Ovary (tissue), 10 donors: ENCODE measurements at places on chromosomes 11 and 22. TPM values are rescaled to one million over a fixed set of nuclear protein-coding genes. Genes with fewer than 3 reads are reported as not detected.

MMP11 gene
- 1.4 TPM for total RNA-seq

DNA sequence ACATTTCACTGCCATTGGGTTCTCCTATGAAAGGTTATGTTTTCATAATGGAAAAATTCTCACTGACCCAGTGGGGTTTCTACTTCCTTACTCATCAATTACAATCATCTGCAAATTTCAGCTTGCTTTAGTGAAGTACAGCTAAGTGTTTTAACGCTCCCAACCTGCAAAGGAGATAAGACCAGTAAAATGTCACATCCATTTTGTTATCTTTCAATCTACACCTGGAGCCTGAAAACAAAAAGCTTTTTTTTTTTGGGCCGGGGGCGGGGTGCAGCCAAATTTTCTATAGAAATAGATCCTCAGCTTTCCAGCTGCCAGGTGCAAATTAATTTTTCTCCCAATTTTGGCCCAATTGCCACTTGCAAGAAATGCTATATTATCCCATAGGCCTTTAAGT, 40.6 kb downstream of the CADM1 start:
- H3K36me3 ChIP-seq, result no peaks in the 10 kb centered on the region
- DNase-seq, result no peak
- no peak overlapping the region for H3K27ac ChIP-seq
- H3K27me3 ChIP-seq, result no peaks in the 10 kb centered on the region
- no peak overlapping the region for H3K4me3 ChIP-seq
- H3K4me1 ChIP-seq, result no peaks in the 10 kb centered on the region

DNA sequence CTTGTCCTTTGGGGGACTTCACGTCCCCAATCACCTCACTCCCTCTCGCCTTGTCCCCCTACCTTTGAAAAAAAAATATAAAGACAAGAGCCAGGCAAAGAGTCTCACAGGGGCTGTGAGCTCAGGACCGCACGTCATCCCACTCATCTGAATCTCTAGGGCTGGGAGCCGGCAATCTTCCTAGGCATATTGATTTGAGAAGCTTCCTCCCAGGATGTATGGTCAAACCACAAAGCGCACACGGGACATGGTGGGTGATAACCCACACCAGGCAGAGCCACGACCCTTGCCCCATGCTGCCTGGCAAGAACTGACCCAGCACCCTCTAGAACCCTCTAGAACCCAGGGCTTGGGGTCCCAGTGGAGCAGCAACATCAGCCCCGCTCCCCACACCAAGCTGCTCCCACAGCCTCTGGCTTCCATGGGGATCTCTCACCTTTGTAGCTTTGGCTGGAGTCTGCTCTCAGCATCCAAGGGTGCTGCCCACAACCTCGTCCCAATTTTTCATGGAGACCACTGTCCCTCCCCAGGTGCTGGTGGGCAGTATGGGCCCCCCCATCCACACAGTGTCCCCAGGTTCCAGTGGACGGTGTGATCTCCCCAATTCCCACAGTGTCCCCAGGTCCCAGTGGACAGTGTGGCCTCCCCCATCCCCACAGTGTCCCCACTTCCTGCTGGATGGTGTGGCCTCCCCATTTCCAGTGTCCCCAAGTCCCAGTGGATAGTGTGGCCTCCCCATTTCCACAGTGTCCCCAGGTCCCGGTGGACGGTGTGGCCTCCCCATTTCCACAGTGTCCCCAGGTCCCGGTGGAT, 85.2 kb upstream of the FGF3 start:
- H3K27me3 ChIP-seq, result no peaks in the 10 kb centered on the region
- no peaks in the 10 kb centered on the region for H3K4me1 ChIP-seq
- H3K36me3 ChIP-seq, result no peaks in the 10 kb centered on the region
- DNase-seq, result no peak

- no peaks in the 10 kb centered on the region for H3K27me3 ChIP-seq
- H3K27ac ChIP-seq, result no peak overlapping the region
- no peaks in the 10 kb centered on the region for H3K36me3 ChIP-seq
- no peak for DNase-seq
- no peak overlapping the region for H3K4me3 ChIP-seq
Observed at GRCh38 chr11:119706029-119706428, 23.0 kb downstream of the NECTIN1 start.

GRCh38 chr11:121467965-121468364, 15.2 kb upstream of the SORL1-AS1 start:
- H3K27me3 ChIP-seq, result no peaks in the 10 kb centered on the region
- H3K4me3 ChIP-seq, result no peak overlapping the region
- H3K4me1 ChIP-seq, result peaks cover 10% of the 10 kb centered on the region
- no peak for DNase-seq
- H3K27ac ChIP-seq, result no peak overlapping the region

DNA sequence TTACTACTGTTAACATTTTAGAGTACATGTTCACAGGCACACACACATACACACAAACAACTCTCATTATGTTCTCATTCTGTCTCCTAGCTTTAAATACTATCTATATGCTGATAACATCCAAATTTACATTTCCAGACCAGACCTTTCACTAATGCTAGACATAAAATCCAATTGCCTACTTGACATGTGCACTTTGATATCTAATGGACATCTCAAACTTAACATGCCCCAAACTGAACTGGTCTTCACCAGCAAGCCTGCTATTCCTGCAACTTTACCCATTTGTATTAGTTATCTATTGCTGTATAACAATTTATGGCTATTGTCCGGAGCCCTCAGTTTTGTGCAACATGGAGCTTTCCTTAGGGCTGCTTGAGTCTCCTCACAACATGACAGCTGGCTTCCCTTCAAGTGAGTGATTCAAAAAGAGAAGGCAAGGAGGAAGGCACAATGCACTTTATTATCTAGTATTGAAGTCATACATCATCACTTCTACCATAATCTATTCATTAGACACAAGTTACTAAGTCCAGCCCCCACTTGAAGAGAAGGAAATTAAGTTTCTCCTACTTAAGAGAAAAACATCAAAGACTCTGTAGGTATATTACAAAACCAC, 3.0 kb downstream of the SLC36A4 start:
- no peaks in the 10 kb centered on the region for H3K36me3 ChIP-seq
- H3K4me3 ChIP-seq, result no peak overlapping the region
- H3K4me1 ChIP-seq, result no peaks in the 10 kb centered on the region
- H3K27ac ChIP-seq, result no peak overlapping the region
- no peaks in the 10 kb centered on the region for H3K27me3 ChIP-seq
- DNase-seq, result no peak

DNA sequence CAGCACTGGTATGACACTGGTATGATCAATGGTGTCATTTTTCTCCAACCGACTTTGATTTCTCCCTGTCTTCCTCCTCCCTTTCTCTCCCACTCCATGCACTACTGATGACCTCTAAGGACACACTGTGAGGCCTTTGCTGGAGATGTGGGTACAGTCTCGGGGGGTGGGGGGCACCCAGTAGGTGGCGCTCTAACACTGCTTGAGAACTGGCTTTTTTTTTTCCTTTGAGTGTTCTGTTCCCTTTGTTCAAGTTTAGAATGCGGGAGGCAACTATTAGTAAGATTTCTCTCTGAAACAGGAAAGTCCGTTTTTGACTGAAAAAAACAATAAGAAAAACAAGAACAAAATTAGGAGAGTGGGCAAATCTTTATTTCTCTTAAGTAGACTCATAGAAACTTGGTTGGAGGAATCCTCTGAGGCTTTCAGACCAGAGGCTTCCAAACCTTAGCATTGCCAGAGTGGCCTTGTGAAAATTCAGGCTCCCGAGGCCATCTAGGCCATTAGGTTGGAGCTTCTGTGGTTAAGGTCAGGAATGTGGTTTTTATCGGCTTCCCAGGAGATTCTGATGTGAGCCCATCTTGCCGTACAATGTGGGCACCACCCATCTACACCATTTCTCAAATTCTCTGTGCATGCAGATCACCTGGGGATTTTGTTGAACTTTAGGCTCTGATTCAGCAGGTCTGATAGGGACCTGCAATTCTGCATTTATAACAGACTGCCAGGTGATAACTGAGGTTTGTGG, 43.2 kb downstream of the PANX1 start:
- peaks cover 2% of the 10 kb centered on the region for H3K4me1 ChIP-seq
- no peak for DNase-seq
- H3K36me3 ChIP-seq, result no peaks in the 10 kb centered on the region
- no peaks in the 10 kb centered on the region for H3K27me3 ChIP-seq
- no peak overlapping the region for H3K27ac ChIP-seq

DNA sequence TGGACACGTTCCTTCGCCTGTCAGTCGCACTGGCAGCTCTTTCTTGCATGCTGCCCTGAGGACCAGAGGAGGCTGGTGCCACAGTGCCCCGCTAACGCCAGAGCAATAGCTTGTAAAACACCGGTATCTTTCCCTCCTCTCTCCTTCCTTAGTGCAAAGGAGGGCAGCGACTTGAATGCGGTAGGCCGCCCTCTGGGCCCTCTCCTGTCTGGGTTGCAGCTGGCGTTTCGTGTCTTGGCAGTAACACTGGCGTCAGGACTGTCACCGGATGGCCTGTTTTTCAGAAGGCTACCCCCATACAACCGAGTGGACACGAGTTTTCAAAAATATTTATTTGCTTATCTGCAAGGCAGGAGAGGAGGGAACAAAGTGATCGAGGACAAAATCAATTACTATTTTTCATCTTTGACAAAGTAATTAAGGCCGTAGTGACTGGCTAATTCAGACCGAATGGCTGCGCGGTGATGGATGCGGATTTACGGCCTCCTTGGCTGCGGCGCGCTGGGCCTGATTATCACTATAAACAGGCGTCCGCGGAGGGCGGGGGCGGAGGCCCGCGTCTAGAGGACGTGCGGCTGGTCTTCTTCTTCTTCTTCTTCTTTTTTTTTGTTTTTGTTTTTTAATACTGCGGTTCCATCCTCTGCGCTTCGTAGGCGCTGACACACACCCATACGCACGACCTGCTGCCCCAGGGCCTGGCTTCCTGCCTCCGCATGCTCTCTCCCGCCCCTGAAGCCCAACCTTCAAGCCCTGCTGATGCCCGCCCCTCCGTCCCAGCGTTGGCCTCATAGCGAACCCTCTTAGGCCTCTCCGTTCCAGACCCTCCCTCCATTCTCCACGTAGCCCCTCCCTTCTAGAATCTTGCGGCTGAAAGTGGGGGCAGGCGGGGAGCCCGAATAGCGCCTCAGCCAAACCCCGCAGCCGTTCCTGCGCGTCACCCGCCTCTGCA, 2.9 kb upstream of the SLC6A5 start:
- H3K27me3 ChIP-seq, result no peaks in the 10 kb centered on the region
- H3K4me3 ChIP-seq, result no peak overlapping the region
- no peak for DNase-seq

RAPSN gene
- not detected for total RNA-seq

DNA sequence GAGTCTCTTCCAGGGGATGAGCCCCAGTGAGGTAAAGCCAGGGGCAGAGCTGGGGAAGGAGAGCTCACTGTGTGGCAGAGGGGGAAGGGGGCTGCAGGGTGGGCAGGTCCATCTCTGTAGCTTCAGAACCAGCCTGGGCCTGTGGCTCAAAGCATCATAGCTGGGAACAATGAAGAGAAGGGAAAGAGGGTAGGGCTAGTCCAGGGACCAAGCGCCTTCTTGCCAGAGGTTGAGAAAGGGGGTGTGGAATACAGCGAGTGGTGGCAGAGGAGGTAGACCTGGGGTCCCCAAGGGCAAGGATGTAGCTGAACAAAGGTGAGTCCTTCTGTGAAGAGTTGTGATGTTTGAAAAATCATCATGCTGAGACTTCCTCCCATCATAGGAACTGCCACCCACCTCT, 1.2 kb upstream of the PLA2G3 start:
- H3K4me3 ChIP-seq, result no peak overlapping the region
- H3K27me3 ChIP-seq, result no peaks in the 10 kb centered on the region
- H3K36me3 ChIP-seq, result no peaks in the 10 kb centered on the region
- no peak overlapping the region for H3K27ac ChIP-seq

FAM180B gene
- total RNA-seq, result not detected

OR51B5 gene
- total RNA-seq, result 0.74 TPM

GRCh38 chr11:27436916-27437315, 35.7 kb downstream of the LGR4 start:
- no peaks in the 10 kb centered on the region for H3K27me3 ChIP-seq
- H3K36me3 ChIP-seq, result no peaks in the 10 kb centered on the region
- DNase-seq, result no peak
- H3K4me3 ChIP-seq, result no peak overlapping the region
- no peak overlapping the region for H3K27ac ChIP-seq

TMPRSS5 gene
- 0.66 TPM for total RNA-seq

RTN3 gene
- total RNA-seq, result 53.2 TPM

DNA sequence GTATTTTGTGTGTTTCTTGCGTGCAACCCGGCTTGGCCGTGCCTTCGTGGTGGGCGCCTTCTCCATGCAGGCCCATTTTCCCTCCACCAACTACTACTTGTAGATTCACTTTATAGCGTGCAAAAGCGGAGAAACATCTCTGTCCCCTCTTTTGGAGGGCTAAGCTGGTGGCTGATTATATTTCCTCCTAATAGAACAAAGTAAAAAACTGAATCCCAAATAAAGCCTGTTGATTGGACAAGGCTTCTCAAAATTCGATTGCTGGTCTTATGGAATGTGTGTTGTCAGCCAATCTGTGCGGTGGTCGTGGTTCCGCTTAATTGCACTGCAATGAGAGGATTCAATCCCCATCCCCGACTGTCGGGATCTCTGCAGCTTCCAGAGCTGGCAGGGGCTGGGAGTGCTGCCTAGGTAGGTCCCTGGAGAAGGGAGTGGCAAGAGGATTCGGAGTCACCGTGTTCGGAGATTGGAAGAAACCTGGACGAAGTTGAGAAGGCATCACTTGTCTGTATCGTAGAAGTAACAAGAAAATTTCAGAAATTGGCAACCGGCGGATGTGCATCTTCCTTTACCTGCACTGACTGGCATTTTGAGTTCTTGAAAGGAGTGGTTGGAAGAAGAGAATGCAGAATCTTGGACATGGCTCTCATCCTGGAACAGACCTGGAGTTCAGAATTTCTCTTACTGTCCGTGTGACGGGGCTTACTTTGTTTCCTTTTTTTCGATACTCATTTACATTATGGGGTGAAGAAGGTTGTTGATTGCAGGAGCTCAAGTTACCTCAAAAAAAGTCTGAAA, 1.1 kb downstream of the HMGXB4 start:
- peaks cover 3% of the 10 kb centered on the region for H3K4me1 ChIP-seq
- H3K36me3 ChIP-seq, result no peaks in the 10 kb centered on the region
- peak overlapping the region; percentile 100 for H3K27ac ChIP-seq
- H3K27me3 ChIP-seq, result no peaks in the 10 kb centered on the region

MYBPC3 gene
- not detected for total RNA-seq

GRCh38 chr11:12321217-12321937, 56.0 kb upstream of the PARVA start:
- DNase-seq, result no peak
- no peaks in the 10 kb centered on the region for H3K36me3 ChIP-seq

ZNF215 gene
- 1.6 TPM for total RNA-seq

GRCh38 chr11:44224867-44225501, 85.0 kb downstream of the ALX4 start:
- H3K4me3 ChIP-seq, result no peak overlapping the region
- H3K27ac ChIP-seq, result no peak overlapping the region
- no peak for DNase-seq

DNA sequence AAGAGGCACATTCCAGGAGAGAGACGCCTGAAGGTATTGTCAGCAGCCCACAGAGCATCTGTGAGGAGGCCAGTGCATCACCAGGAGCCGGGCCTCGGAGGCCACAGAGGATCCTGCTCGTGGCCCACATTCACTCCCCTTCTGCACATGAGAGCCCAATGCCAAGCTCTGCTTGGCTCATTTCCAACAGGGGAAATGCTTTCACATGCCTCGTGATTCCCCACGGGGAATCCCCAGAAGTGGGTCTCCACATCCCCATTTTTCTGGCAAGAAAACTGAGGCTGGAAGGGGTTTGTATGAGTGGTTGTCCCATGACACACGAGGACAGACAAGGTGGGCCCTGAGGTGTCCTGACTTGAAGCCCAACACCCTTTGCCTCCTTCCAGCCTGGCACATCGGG, 34.4 kb downstream of the TP53I11 start:
- H3K27me3 ChIP-seq, result no peaks in the 10 kb centered on the region
- DNase-seq, result no peak
- no peak overlapping the region for H3K4me3 ChIP-seq
- no peaks in the 10 kb centered on the region for H3K36me3 ChIP-seq

EHF gene
- 0.35 TPM for total RNA-seq

APOBEC3B gene
- total RNA-seq, result 1.3 TPM

TLCD5 gene
- total RNA-seq, result 9.1 TPM

AIFM3 gene
- 2.7 TPM for total RNA-seq
